NCI-H524 (cell line): ENCODE measurements at places on chromosomes 2 and 18.
A peak's percentile ranks its signal among the peaks of the same experiment; 100 is the strongest.

- DNase-seq: no peak
These were observed 5.0 kb upstream of the EVA1A start for GRCh38 chr2:75565472-75566462.

DNA sequence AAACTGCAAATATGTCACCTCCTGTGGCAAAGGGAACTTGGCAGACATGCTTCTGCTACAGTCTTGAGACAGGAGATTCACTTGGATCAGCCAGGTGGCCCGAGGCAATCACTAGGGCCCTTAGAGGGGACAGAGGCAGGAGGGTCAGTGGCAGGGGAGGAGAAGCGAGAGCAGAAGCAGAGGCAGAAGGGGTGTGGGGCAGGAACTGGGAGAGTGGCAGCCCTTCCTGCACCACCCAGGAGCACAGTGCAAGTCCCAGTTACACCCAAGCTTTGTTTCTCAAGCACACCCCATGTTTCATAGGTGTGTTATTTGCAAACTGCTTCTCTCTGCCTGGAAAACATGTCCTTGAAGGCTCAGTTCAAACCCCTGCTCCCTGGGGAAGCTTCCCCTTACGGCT, 309.7 kb upstream of the MYT1L start:
- no peak for DNase-seq

DNA sequence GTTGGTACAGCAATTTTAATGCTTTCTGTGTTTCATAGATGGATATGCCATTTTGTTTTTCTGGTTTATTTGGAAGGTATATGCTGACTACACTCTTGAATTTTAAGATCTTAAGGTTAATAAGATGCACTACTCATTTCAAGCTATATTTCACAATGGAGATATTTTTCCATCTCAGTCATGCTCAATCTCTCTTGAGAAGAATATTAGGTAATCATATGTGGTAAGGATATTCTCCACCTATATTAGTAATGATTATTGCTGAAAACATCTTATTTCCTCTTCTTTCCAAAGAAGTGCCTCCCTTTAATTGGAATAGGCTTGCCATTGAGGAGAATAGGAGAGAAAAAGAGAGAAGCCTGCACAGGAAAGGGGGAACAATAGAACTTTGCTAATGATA, 40.1 kb downstream of the EPB41L3 start:
- DNase-seq: no peak

DNA sequence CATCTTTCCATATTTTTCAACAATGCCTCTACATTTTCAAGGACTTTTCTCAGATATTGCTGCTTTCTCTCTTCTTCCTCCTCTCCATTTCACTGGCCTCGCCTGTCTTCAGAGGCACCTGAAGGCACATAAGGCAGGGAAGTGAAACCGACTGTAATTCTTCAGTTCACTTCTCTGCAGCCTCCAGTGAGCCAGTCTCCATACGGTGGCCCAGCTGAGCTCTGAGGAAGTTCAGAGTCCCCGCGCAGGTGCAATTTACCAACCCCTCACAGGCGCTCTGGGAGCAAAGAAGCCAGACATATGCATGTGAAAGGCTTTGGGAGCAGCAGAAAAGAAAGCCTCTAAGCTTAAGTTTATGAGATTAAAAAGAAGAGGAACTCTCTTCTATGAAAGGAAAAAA, 12.4 kb downstream of the KLHL14 start:
- DNase-seq: no peak

DNA sequence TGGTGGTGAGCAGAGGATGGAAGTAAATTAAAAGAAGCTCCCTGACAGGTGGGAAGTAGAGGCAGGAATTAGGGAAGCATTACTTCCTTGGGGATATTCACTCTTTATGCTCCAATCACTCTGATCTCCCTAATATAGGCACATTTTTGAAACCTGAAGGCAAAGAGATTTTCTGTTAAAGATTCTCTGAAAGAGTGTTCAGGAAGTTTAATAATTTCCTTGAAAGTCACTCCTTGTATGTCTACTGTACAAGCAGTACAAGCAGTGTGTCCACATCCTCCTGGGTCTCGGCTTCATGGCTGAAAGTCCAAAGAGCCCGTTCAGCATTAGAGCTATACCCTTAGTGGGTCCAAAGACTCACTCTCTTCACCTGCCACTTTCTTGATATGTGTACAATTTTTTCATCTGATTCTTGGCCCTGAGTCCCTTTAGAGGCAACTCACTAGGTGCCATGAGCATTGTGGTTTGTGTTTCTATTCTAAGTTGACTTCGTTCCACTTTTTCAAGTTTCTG, 60.2 kb downstream of the AAK1 start:
- no peak for DNase-seq

GRCh38 chr2:150124739-150125138, 362.7 kb downstream of the RND3 start:
- DNase-seq: no peak

DNA sequence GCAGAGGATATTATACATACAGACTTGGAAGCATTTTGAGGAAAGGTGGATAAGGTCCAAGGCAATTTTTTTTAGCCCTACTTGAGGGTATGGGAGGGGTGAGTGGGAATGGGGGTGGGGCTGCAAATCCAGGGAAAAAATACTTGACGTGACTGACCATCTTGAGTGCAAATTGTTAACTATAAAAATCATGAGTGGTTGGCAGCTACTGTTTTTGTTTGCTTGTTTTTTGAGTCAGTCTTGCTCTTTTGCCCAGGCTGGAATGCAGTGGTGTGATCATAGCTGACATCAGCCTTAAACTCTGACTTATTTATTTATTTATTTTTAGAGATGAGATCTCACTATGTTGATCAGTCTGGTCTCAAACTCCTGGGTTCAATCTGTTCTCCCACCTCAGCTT, 458.8 kb downstream of the PIK3C3 start:
- DNase-seq: no peak

DNA sequence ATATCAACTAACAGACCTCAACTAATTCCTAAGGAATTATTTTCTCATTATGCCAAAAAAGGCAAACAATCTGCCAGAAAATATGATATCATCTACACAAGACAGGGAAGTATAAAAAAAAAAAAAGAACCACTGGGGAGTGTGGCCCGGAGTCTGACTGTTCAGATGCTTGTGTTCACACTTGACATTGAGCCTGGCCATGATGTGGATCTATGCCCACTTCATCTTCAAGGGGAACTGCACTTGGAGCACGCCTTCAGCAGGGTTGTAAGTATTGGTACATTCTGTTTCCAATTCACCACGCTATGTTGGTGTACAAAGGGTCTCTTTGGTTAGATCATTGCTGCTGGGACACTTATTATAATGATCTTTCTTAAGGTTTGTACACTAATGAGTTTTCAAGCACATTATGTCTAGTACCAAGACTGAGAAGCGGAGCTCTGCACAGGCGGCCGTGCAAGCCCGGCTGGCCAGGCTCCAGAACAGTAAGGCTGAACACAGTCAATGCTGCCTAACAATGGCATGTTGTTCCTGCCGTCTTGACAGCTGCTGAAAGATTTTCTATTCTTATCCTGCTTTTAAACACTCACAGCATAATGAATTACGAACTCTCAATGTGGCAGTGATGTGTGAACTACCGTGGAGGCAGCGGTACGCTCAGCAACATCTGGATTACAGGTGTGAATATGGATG, 788.4 kb upstream of the SOX11 start:
- DNase-seq: peak; percentile 27

DNA sequence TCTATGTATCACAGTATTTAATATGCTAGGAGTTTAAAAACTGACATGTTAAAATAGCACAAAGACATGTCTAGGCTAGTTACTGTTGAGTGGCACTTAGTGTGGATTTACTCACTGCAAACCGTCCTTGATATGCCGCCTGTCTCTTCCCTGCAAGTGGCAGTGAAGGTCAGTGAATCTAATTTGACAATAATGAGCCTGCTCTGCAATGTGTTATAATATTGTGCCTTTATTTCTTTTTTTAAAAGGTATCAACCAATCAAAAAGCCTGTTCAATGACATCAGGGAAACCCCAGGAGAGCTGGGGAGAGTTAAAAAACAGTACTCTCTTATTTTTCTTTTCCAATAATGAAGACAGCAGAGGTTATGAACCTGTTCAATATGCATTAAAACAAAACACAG, 384.1 kb downstream of the ERBB4 start:
- peak; percentile 80 for DNase-seq

DNA sequence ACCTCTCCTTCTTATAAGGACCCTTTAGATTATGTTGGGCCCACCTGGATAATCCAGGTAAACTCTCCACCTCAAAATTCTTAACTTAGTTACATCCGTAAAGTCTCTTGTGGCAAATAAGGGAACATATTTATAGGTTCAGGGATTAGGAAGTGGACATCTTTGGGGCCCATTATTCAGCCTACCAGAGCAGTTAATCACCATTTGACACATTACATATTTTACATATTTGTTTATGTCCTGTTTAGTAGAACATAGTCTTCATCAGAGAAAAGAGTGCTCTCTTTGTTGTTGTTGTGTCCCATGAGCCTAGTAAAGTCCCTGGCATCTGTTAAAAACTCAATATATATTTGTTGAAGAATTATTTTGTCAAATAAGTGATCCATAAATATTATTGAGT, 134.0 kb upstream of the SPATS2L start:
- DNase-seq: no peak

- no peak for DNase-seq
These were observed 24.1 kb downstream of the RBM43 start for GRCh38 chr2:151237422-151238025.

DNA sequence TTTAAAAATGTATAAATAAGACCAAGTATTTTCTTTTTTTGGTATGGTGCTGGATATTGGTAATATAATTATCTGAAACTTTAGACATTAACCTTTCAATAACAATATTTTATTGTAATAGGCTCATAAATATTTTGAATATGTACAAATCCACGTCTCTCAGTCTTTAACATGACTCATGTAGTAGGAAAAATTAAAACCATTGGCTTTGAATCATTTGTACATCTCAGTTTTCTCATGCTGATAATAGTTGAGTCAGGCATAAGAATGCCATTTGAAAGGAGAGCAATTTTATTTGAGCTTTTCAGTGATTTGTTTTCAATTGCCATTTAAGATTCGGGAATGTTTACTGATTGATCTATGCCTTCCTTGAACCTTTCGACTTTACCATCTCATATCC, 364.8 kb downstream of the TGIF1 start:
- DNase-seq: no peak

DNA sequence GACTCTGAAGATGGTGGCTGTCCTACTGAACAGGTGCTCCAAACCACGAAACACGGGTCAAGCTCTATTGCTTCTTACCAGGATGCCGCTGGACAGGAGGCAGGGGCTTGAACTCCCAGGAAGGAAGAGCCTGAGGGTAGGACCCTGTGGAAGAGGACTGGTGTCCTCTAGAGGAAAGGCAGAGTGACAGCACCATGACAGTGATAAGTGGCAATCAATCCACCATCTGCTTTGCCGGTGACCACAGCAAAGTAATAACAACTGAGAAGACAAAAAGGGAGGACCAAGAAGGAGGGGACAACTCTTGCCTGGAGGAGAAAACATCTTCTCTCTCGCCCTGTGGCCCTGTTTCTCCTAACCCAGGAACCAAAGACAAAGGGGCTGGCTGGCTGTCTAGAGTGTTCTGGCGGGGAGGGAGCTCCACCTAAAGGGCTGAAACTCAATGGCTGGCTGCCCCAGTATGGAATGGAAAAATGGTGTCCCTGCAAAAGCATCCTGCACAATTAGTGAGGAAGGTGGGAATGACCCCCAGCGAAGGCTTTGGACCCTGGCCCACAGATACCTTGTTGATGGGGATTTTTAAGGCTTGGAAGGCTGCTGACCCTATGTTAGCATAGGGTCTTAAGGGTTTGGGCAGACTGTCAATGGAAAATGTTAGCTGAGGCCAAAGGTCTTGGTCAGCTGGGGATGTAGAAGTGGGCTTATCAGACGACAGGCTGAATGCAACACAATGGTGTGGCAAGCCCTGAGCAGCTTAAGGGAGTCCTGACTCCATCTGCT, 35.4 kb downstream of the PROC start:
- peak; percentile 34 for DNase-seq

DNA sequence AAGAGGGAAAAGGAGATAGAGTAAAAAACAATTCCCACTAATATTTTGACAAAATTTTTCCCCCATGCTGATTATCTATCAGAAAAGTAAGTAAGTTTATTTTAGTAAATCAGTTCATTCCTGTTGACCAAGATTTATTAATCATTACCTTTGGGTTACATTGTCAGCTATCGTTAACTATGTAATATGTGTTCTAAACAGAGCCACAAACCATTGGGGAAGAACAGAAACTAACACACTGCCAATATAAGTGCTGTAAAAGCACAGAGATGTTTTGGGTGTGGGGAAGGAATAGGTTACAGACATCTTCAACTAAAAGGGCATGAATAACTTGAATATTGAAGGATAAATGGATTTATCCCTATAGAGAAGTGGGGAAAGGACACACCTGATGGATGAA, 42.5 kb upstream of the ACADL start:
- DNase-seq: no peak

GRCh38 chr2:200732866-200733265, 78.8 kb upstream of the BZW1 start:
- DNase-seq: no peak

GRCh38 chr18:56197241-56197859, 441.0 kb downstream of the TXNL1 start:
- no peak for DNase-seq

DNA sequence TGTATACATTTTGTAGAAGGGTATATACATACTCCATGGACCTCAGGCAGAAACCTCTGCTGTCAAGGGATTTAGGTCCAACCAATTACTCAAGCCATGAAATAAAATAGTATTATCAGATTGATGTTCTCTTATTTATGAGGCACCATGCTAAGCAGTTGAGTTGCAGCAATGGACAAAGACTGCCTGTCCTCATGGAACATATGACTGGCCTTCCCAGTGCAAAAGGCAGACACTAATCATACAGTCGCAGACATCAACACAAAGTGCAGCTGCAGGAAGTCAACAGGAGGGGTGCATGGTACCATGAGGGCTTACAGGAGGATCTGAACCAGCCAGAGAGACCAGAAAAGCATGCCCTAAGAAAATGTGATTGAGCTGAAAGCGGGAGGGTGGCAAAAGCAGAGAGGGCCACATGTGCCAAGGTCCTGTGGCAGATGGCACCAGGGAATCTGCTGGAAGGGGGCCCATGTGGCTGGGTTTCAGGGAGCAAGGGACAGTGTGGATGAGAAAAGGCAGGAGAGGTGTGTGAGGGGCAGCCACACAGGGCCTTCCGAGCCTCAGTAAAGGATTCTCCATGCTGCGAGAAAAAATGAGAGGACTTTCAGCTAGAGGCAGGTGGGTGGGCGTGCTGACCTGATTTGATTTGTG, 61.4 kb upstream of the RNF152 start:
- no peak for DNase-seq
